ENCODE measurements at places on chromosomes 5 and 9. TPM values are rescaled to one million over a fixed set of nuclear protein-coding genes. Genes with fewer than 3 reads are reported as not detected.

The P4HA2 gene
- total RNA-seq: 21.3 TPM

The MARCHF6 gene
- total RNA-seq: 255 TPM

GRCh38 chr5:150649108-150650020 lies 8.9 kb downstream of the SYNPO start:
- H3K4me1 ChIP-seq: peaks cover 11% of the 10 kb centered on the region
- H3K27me3 ChIP-seq: no peaks in the 10 kb centered on the region
- DNase-seq: no peak
- H3K4me3 ChIP-seq: no peak overlapping the region
- H3K27ac ChIP-seq: no peak overlapping the region

DNA sequence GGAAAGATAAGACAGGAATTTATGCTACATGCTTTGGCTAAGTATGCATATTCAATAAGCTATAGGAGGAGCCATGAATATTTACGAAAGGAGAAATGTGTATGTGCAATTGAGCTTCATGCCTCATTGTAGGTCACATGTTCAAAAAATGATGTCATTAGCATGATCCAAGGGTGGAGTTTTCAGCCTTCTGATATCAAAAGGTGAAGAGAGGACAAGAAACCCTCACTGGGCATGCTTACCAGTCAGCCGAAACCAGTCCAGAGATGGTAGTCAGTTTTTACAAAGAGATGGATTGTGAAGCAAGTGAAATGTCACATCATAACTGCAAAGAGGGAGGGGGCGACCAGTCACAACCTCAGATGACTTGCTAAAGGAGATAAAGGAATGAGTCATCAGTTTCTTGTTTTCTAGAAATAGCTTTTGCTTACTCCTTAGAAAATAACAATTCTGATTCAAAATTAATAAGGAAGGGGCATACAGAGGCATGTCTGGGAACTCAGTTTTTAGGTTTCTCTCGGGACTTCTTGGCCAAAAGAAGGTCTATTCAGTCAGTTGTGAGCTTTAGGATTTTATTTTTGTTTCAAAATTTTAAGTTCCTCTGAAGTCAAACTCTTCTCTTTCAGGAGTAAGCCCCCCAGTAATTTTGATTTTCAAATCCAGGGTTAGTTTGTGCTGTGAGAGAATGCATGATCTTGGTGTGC lies 1067.8 kb upstream of the EDIL3 start:
- no peaks in the 10 kb centered on the region for H3K27me3 ChIP-seq
- no peaks in the 10 kb centered on the region for H3K36me3 ChIP-seq
- no peaks in the 10 kb centered on the region for H3K4me1 ChIP-seq
- no peak for DNase-seq
- H3K4me3 ChIP-seq: no peak overlapping the region

GRCh38 chr9:99137225-99137624 lies 32.3 kb downstream of the TGFBR1 start:
- no peaks in the 10 kb centered on the region for H3K36me3 ChIP-seq
- DNase-seq: no peak
- H3K27ac ChIP-seq: no peak overlapping the region

- DNase-seq: no peak
- H3K27me3 ChIP-seq: no peaks in the 10 kb centered on the region
- H3K36me3 ChIP-seq: no peaks in the 10 kb centered on the region
- no peaks in the 10 kb centered on the region for H3K4me1 ChIP-seq
- H3K27ac ChIP-seq: no peak overlapping the region
Measured at GRCh38 chr9:137645211-137645610, 26.4 kb downstream of the EHMT1 start.

GRCh38 chr9:95870906-95871305 lies 4.6 kb upstream of the ERCC6L2 start:
- H3K4me3 ChIP-seq: no peak overlapping the region
- no peaks in the 10 kb centered on the region for H3K36me3 ChIP-seq
- no peak overlapping the region for H3K27ac ChIP-seq
- peaks cover 12% of the 10 kb centered on the region for H3K4me1 ChIP-seq

DNA sequence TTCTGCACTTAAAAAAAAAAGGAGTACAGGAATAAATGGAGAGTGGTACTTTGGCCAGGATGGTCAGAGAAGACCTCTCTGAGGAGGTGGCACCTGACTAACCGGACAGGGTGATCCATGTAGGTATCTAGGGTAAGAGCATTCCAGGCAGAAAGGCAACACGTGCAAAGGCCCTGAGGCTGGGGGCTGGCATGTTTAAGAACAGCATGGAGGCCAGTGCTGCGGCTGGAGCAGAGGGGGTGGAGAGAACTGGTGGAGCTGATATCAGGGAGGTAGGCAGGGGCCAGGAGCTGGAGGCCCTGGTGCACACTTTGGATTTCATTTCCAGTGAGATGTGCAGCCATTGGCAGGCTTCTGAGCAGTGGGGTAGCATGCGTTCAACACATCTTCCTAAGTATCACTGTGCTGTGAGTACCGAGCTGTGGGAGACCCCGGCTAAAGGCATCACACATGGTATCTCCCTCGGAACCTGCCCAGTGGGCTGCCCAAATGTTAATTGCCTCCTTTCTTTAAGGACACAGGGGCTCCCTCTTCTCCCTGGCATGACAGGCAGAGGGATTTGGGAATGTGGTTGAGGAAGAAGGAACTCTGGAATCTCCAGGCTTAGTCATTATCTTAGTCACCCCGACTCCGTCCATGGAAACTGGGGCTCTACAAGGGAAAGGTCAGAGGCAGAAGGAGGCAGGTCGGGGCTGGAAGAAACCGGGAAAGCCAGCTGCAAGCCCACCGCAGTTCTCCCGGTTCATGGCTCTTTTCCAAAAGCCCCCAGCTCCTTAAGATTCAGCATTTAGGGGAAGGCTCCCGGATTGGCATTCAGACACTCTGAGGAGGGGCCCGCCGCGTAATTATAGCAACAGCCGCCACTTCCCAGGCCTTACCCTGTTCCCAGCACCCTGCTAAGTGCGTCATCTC lies 18.6 kb downstream of the SLC6A7 start:
- H3K4me3 ChIP-seq: no peak overlapping the region
- H3K36me3 ChIP-seq: no peaks in the 10 kb centered on the region
- H3K4me1 ChIP-seq: peaks cover 8% of the 10 kb centered on the region
